ENCODE measurements at places on chromosomes 2 and 18.

- DNase-seq = no peak
Measured at GRCh38 chr2:221527776-221528309, 44.3 kb downstream of the EPHA4 start.

DNA sequence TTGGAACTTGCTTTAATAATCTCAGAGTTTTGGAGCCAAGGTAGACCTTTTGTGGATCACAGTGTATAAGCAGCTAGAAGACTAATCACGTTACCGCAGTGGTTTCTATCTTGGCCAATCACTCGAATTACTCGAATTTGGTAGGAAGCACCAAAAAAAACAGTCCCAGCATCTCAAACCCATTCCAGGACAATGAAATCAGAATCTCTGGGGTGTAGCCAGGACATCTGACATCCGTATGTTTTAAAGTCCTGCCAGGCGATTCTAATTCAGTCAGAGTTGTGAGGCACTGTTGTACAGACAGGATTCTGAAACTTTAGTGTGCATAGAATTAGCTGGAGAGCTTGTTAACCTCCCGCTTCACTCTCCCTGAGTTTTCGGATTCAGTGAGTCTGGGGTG, 30.8 kb downstream of the GRHL1 start:
- DNase-seq = no peak

GRCh38 chr18:37274309-37275236, 291.0 kb downstream of the CELF4 start:
- DNase-seq = no peak

DNA sequence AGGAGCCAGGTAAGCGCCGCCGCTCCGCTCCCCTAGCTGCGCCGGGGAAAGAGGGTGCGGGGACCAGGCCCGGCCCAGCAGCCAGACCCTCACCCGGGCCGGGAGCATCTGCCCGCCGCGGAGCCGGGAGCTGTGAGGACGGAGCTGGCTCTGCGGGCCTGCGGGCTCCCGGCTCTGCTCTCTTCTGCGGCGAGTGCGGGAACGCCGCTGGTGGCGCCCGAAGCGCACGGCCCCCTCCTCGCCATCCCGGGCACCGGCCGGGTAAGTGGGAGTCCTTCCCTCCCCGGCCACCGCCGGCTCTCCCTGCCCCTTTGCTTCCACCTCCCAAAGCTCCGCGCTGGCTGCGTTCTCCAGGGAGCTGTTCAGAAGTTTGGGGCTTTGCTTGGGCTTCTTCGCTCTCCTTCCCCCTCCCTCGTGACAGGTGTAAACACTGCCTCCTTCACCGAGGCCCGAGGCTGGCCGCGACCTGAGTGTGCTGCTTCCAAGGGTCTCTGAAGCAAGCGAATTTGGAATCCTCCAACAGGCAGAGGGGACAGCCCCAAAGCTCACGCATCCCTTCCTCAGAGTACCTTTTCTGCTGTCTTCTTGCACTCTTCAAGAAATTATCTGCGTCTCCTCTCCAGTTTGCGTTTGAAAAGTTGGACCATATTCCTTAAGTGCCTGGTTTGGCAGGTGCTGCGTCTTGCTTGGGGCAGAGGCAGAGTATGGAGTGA, 632 bp downstream of the AFTPH start:
- DNase-seq = peak; percentile 5

GRCh38 chr2:70985956-70986355, 7.5 kb downstream of the ANKRD53 start:
- no peak for DNase-seq
